Activated naive CD8-positive, alpha-beta T cell treated with anti-CD3 and anti-CD28 coated beads, Interleukin-2, amount 10 ng/mL, durations not matched to agents 7 days and 5 days (primary cell): ENCODE measurements at places on chromosomes 4 and X. TPM values are rescaled to one million over a fixed set of nuclear protein-coding genes. Genes with fewer than 3 reads are reported as not detected.

GRCh38 chrX:72146527-72146926, 14.8 kb upstream of the RTL5 start:
- DNase-seq = no peak

MXRA5 gene
- not detected for total RNA-seq

DNA sequence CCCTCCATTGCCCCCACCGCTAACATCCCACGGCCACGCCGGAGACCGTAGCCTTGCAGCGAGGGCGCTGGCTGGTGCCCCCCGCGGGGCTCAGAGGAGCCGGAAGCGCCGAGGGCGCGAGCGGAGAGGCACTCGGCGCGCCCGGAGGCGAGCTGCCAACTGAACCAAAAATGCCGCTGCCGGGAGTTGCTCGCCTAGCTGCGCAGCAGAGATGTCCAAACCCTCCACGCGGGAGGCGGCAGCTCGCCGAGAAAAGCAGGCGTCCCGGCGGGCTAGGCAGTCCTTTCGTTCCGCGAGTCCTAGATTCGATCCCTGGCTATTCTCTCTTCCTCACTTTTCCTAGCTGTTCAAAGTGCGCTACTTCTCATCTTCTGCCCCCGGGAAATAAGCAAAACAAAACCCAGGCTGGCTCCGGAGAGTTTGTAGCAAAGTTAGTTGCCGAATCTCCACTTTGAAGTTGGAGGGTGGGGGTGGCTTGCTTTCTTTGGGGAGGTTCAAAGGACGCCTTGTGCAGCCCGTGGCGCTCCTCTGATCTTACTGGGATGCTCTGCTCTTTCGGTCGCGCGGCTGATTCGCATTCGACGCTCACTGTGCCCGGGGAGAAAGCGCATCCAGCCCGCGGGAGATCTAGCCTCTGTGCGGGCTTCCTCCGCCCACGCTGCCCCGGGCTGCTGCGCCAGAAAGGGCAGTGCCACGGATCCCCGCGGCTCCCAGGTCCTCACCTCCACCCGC, 723 bp downstream of the NKX6-1 start:
- DNase-seq = peak; percentile 51

GRCh38 chrX:70508296-70508911, 63.8 kb downstream of the DLG3 start:
- DNase-seq = no peak

HOPX gene
- 25.2 TPM for total RNA-seq

RNF128 gene
- not detected for total RNA-seq

USP17L24 gene
- not detected for total RNA-seq

- DNase-seq = no peak
Observed at GRCh38 chr4:13498469-13498868, 14.3 kb upstream of the RAB28 start.

GRCh38 chr4:184417802-184418511, 56.4 kb downstream of the IRF2 start:
- no peak for DNase-seq

DNA sequence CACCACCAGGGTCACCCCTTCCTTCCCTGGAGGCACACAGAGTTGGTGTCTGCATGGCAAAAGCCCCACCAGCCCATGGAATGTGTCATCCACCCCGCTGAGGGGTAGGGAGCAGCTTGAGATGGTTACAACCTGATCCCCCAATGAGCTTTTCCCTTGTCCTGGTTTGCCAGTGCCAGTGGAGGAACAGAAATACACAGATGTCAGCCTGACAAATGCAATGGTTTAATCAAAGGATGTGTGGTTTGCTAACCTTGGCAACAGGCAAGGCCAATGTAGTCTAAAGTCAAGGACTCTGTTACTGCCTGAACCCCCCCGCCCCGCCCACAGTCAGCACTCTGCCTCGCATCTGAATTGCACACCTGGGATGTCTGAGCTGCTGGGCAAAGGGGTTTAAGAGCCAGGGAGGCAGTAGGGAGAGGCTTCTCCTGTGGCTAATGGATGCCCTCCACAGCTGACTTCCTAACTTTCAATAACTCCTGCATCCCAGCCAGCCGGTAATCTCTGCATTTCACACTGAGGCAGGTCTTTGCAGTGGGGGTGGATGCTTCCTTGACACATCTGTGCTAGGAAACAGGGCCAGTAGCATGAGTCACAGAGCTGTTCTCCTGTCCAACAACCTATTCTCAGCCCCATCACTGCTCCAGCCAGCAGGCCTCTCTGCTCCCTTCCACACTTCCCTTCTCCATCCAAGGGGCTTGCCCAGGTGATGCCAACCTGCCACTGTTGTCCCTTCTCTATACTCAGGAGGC, 137.5 kb downstream of the AMMECR1 start:
- no peak for DNase-seq

GRCh38 chr4:1809754-1810502, 16.8 kb downstream of the FGFR3 start:
- peak; percentile 86 for DNase-seq

SPANXD gene
- total RNA-seq = not detected

- no peak for DNase-seq
Observed at GRCh38 chr4:177860171-177860570, 417.9 kb upstream of the AGA start.

- DNase-seq = no peak
Observed at GRCh38 chr4:138686106-138686835, 329.3 kb upstream of the NOCT start.

GRCh38 chr4:27894951-27895350, 1034.3 kb downstream of the STIM2 start:
- no peak for DNase-seq

RPA4 gene
- 0.94 TPM for total RNA-seq

DNA sequence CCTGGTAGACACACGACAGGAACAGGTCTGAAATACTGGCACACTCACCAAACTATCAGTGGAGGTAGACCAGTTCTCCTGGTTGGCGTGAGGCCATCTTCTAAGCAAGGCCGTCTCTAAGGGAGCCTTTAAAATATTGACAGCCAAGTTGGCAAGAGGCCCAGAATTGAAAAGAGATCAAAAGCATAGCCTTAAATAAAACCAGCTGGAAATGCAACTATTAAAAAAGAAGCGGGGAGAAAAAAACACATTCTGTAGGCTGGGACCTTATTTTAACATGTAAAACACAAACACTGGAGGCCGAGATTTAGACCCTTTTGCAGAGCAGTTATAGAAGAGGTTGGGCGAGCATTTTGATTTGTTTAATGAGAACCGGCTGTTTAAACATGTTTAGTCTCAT, 233.0 kb upstream of the CLNK start:
- no peak for DNase-seq

DNA sequence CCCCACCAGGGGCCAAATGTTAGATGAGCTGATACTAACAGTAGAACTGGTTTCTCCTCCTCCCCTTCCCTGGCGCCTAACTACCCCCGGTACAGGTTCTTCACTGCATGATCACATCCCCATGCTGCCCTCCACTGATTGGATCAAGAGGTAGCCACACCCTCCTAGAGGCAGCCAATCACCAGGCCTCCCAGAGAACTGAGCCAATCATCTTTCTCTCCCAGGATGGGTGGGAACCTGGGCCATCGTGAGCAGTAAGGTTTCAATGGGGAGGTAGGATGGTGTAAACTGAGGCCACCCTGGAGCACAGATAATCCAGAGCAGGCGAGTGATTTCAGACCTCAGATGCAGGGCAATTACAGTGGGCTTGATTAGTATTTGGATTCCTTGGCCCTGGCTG, 64.2 kb downstream of the PPP2R2C start:
- no peak for DNase-seq

GRCh38 chr4:43253541-43253940, 361.0 kb downstream of the GRXCR1 start:
- no peak for DNase-seq

C4orf36 gene
- not detected for total RNA-seq

GRCh38 chrX:139199933-139200332, 330.6 kb upstream of the F9 start:
- DNase-seq = no peak

DNA sequence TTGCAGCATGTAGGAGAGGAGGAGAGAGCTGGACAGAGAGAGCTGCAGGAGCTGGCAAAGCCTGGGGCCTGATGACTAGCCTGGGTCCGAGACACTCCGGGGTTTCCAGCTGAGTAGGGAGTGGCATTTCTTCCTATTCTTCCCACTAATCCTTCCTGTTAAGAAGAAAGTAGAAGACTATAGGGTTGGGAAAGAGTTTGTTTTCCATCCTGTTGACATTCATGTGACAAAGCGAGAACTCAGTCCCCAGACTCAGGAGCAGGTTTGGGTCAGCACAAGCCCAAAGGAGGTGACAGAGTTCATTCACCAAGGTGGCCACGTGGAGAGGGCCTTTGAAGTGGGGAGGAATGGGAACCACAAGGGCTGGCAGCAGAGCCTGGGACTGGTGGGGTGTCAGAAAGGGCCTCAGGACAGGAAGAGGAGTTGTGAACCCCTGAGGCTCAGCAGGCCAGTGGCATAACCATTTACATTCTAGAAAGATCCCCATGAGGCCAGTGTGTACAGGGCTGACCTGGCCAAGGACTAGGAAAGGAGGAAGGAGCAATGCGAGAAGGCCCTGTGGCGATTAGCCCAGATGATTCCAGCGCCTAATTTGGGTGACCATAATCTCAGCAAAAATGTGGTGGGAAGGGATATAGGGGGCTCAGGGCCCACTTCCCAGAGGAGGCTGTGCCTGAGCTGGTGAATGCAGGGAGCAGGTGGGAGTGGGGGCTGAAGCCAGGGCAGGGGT, 3.3 kb upstream of the HAUS3 start:
- DNase-seq = peak; percentile 32

KIT gene
- 0.64 TPM for total RNA-seq

RGN gene
- not detected for total RNA-seq

GAGE1 gene
- not detected for total RNA-seq

GK gene
- total RNA-seq = 13.2 TPM

DNA sequence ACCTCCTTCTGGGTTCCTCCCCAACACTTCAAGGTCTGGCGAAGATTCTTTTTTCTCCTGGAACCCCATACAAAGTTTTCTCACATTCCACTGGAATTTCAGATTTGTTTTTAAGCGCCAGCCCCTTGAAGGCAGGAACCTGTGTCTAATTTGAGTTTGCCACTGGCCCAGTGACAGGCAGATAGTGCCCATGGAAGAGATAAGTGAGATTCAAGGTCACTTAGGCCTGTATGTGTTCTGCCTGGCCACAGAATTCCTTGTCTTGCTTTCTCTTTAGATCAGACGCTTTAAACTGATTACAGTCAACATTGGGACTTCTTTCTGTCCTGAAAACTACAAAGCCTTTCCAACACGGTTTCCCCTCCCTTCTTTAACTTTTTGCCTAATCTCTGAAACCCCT, 11.2 kb downstream of the ATOH1 start:
- no peak for DNase-seq

- DNase-seq = no peak
Observed at GRCh38 chrX:151763711-151764110, 29.2 kb downstream of the CNGA2 start.

PHKA1 gene
- total RNA-seq = 0.47 TPM

DNA sequence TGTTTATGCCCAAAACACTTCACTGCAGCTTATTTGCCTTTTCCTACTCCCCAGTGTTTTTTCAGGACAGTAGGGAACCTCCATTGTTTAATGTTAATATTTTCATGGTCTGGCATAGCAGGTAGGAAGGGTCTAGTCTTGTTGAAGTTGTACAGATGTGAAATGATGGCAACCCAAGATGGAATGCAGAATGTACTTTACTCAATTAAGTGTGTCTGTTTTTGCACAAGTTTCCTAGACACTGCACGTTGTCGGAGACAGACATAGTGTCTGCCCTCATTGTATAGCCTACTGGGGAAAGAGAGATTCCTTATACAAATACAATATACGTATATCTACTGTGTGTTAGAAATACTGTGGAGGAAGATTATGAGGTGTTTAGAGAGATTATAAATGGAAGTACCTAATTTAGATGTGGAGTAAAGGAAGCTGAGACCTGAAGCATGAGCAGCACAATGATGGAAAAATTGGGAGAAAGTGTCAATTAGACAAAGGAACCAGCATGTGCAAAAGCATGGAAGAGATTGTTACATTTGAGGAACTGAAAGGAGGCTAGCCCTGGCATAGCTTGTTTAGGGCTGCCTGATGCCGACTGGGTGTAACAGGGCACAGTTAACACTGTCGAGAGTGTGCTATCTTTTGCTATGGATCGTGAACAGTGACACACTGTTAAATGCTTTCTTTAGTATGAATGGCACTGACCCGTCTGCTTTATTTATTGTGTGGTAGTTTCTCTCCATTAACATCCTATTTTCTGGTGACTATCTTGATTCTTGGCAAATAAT, 18.4 kb downstream of the CPEB2 start:
- DNase-seq = no peak

HEPH gene
- total RNA-seq = not detected

- DNase-seq = no peak
Observed at GRCh38 chr4:41963105-41963504, 18.5 kb upstream of the DCAF4L1 start.

GRCh38 chr4:24468071-24468470, 116.3 kb downstream of the DHX15 start:
- DNase-seq = no peak

- DNase-seq = no peak
Observed at GRCh38 chr4:15500701-15501100, 31.0 kb downstream of the CC2D2A start.

CENPE gene
- 51.4 TPM for total RNA-seq

GRCh38 chr4:47913861-47914219, 543 bp downstream of the NFXL1 start:
- peak; percentile 60 for DNase-seq

ENPEP gene
- 0.58 TPM for total RNA-seq

DNA sequence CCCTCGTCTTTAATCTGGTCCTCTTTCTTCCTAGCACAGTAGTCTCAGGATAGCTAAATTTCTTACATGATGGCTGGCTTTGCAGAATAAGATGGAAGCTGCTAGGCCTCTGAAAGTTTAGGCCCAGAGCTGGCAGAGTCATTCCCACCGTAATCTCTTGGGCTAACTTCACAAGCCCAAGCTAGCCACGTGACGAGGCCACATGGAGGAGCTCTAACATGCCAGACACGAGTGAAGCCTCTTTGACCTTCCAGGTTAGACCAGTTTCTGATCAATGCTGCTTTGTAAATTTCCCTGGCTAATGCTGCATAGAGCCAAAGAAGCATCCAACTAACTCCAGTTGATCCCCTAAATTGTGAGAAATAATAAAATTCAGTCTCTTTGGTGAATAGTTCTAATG, 9.5 kb upstream of the CENPE start:
- DNase-seq = no peak

DNA sequence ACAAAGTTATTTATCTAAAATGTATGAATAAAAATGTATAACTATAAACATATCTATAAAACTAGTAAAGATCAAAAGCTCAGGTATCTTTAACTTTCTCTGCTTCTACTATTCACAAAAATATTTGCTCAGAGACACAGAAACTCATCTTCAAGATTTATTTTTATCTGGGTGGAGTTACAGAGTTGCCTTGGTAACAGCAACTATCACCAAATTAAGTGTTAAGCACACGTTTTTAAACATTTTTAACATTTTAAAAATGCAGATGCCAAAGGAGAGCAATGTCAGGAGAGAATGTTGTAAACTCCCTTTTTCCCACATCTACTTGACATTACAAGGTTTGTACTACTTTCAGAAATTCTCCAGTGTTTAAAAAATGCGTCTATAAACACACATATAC, 71.4 kb downstream of the SNCA start:
- DNase-seq = no peak

DNA sequence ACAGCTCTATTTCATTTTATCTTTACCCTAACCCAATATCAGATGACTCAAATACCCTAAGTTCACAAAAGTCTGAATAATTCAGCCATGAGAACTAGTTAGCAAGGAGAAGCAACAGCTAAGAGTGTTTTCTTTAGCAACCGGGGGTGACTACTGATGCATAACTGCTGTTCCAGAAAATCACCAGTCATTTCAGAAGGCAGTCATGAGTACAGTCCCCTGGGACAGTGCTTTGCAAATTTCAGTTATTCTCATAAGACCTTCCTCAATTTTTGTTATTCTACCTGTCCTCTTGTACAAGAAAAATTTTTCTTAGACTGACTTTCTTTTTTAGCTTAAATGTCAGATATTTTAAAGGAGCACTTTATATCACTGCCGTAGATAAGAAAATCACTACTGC, 16.4 kb downstream of the BANK1 start:
- no peak for DNase-seq
